Panc1 (cell line): ENCODE measurements at places on chromosomes 6 and 20. TPM values are rescaled to one million over a fixed set of nuclear protein-coding genes. Genes with fewer than 3 reads are reported as not detected.

The CLPSL1 gene
- total RNA-seq, result not detected

The BMP7 gene
- 11.5 TPM for total RNA-seq

DNA sequence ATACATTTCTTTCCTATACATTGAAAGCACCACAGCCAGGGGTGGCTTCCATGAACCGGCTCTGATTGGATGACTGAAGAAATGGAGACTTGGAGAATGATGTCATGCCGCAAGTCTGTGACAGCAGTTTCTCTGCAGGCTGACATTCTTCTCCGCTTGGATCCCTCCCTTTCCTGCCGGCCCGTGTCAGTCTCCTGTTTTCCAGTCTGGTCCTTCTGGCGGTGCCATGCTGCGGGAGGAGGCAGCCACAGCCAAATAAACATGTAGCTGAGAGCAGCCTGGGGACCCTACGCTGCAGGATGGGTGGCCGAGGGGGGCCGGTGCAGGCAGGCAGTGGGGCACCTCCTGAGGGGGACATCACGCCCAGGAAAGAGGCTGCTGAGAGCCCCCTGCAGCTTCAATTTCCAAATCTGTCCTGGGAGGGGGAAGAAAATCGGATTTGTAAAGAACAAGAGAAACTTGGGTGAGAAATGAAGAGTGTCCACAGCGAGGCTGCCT lies 178.0 kb downstream of the TAF4 start:
- H3K4me3 ChIP-seq, result no peak overlapping the region
- H3K27ac ChIP-seq, result no peak overlapping the region
- no peaks in the 10 kb centered on the region for H3K36me3 ChIP-seq
- DNase-seq, result no peak

GRCh38 chr20:33773412-33774089 lies 37.6 kb upstream of the CHMP4B start:
- H3K27ac ChIP-seq, result no peak overlapping the region
- no peak overlapping the region for H3K4me3 ChIP-seq
- DNase-seq, result no peak
- no peaks in the 10 kb centered on the region for H3K4me1 ChIP-seq
- no peaks in the 10 kb centered on the region for H3K27me3 ChIP-seq
